ENCODE measurements at places on chromosomes 5 and 9.

DNA sequence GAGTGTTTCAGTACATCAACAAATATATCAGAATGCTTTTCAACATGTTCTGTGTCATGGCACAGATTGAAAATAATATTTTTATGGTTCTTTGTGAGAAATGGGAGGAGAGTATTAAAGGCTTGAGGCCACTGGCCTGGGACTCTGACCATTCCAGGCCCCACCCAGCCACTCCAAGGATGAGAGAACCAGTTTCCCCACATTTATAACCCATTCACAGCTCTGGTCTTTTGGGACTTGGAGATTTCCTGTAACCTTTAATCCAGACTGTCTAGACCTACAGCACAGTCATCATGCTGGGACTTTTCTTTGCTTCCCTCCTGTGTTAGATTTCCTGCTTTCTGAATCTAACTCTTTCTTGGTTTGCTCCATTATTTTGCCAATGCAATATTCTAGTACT, 389.6 kb downstream of the KIAA0825 start:
- no peak for DNase-seq

DNA sequence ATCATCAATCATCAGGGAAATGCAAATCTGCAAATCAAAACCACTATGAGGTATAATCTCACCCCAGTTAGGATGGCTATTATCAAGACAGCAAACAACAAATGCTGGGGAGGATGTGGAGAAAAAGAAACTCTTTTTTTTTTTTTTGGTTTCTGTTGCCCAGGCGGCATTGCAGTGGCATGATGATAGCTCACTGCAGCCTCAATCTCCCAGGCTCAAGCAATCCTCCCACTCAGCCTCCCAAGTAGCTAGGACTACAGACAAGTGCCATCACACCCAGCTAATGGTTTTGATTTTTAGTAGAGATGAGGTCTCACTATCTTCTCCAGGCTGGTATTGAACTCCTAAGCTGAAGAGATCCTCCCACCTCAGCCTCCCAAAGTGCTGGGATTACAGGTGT, 5.4 kb upstream of the CNTRL start:
- DNase-seq: no peak

DNA sequence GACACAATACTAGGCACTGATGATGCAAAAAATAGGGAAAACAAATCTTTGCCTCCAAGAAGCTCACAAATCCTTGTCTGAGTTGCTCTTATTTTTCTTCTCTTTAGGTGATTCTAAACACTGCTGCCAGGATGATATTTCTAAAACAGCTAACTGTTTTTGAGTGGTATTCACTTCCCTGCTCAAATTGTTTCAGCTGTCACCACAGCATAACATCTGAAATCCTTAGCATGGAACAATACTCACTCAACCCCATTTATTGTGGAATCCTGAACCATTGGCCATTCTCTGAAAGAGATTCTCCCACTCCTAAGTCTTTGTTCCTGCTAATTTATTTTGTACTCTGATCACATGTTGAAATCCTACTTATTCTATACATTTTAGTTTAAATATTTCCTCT, 4.8 kb upstream of the SHOC1 start:
- no peak for DNase-seq

- no peak for DNase-seq
Observed at GRCh38 chr9:116312221-116312620, 158.6 kb downstream of the PAPPA start.

DNA sequence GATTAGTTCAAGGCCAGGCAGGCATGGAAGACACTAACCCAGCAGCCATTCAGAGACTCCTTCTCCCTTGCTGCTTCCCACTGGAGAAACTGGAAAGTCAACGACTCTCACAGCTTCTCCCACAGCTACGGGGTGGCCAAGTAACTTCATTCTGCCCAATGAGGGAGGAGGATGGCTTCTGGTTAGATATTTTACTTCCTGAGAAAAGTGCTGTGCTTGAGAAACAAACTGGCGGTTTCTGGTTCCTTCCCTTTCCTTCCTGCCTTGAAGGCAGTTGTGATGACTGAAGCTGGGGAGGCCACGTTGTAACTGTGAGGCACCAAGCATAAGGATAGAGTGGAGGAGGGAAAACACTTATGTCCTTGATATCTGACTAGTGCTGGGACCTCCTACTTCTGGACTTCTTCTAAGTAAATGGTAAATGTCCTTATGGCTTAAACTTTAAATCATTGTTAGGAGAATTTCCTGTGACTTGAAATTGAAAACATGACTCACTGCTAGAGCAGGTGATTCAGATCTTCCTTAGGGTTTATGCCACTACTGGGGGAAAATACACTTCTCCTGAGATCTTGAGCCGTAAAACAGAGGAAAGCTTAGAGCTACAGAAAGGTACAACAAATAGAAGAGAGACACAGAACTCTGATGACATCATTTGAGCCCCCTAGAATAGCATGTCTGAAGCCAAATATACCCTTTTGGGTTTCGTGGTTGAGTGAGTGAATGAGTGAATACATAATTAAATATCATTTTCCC, 3.1 kb upstream of the GNPDA1 start:
- DNase-seq: peak; percentile 16

GRCh38 chr5:67998709-67999261, 216.8 kb upstream of the PIK3R1 start:
- no peak for DNase-seq

DNA sequence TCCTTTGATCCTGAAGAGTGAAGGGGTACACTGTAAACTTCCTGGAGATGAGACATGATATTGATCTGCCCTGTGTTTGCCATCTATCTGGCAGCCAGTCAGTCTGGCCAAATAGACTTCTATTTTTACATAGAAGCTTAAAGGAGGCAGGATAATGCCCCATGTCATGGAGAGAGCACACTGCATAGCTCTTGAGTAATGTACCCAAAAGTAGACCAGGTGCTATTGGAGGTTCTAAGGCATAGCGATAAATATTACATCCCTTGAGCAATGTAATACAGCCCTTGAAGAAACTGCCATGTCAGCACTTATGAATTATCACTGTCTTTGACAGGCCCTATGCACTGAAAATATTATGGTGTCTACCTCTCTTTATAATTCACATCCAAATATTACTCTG, 131.8 kb downstream of the GHR start:
- no peak for DNase-seq

DNA sequence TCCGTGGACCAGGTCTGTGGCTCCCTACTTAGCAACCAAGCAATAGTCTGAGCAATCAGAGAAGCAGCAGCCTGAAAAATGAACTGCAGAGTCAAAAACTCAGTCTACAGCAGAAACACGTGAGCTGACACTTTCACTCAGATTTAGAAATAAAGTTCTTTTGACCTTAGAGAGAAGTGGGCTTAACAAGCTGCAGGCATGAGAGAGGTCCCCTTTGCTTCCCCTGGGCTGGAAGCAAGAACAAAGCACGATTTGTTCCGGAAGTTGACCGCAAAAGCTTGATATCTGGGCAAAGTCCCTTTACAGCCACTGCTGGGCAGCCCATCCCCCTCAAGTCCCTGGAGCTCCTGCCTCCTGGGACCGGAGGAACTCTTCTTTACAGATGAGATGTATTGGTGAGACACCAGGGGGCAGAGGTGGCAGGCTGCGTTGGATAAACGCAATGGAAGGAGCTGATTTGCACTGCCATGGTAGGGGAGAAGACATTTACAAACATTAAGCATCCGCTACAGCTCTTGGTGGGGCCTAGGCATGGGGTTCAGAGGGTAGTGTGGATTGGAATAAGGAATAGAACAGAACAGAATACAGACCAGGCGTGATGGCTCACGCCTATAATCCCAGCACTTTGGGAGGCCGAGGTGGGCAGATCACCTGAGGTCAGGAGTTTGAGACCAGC, 5.8 kb upstream of the SOWAHA start:
- DNase-seq: no peak

DNA sequence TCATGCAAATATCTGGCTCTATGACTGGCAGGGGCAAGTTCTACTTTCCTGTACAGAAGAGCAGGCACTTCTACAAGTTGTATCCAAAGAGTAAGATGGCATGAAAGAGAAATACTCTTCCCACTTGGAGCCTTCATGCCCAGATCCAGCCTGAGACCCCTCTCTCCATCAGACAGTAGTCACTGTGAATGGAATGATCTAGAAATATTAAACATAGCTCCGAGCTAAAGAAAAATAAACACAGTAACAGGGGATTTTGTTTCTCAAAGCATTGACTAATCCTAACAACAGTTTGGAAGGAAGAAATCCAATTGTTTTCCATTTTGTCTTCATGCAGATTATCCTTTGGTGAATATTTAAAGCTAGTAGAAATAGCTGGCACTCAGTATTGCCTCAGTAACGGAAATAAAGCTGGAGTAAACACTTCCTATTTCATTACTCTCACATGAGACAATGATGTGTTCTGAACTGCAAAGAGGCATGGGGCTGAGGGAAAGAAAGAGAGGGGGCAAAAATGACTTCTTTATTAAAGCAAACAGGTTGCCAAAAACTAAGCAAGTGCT, 100.0 kb downstream of the SEMA5A start:
- no peak for DNase-seq

GRCh38 chr9:128629852-128630545, 26.6 kb downstream of the DYNC2I2 start:
- no peak for DNase-seq
